ENCODE measurements at places on chromosomes 12 and 14.
A peak's percentile ranks its signal among the peaks of the same experiment; 100 is the strongest.

DNA sequence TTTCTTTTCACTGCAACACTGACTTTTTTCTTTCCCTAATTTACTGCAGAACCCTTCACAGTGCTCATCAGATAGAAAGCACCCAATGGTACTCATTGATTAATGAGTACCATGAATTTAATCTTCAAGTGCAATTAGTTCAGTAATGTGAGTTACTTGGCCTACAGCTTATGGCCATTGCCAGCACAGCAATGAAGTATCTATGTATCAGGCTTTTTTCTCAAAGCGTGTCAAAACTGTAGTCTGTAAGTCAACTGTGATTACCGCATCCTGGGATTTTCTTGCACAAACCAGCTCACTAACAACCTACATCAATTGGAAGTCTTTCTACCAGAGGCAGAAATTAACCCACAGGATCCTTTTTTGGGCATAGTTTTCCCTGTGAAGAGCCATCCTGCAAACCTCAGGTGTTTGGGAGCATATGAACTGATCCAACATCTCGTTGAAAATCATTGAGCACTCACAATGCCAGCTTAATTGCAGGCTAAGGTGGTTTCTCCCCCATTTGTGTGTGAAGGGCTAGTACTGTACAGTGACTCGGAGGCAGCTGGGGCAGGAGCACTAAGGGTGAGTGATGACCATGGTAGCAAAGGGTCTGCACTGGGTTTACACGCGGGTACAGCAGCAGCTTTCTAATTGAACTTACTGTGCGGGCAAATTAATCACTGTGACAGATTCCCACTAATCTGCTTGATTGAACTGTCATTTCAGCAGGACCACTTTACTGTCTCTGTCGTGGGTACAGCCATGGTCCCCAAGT is 619.3 kb downstream of the SNAPC1 start:
- DNase-seq = no peak

GRCh38 chr12:53252349-53252916 is 15.7 kb upstream of the ESPL1 start:
- DNase-seq = peak; percentile 16

GRCh38 chr14:78997811-78998210 is 827.6 kb downstream of the NRXN3 start:
- peak; percentile 76 for DNase-seq

GRCh38 chr14:75977582-75977943 is 4.2 kb downstream of the TGFB3 start:
- DNase-seq = no peak

- no peak for DNase-seq
Observed at GRCh38 chr12:130226771-130227170, 64.5 kb downstream of the FZD10 start.

DNA sequence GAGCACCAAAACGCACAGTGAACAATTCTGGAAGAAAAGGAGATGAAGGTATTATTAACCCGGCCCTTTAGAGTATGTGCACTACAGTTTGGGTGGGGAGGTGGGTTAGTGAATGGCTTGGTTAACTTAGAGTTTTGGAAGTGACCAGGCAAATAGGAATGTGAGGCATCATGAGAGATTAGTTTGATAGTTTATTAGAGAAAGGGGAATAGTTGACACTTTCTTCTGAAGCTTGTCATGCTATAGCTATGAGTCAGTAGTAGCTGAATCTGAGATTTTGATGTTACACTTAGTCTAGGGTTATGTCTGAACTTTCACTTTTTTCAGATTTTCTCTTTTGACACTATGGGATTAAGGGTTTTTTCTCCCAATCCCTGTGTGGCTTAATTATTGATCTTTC is 567.2 kb downstream of the SNAPC1 start:
- no peak for DNase-seq

- DNase-seq = no peak
Observed at GRCh38 chr14:72818998-72819397, 74.9 kb downstream of the DPF3 start.

DNA sequence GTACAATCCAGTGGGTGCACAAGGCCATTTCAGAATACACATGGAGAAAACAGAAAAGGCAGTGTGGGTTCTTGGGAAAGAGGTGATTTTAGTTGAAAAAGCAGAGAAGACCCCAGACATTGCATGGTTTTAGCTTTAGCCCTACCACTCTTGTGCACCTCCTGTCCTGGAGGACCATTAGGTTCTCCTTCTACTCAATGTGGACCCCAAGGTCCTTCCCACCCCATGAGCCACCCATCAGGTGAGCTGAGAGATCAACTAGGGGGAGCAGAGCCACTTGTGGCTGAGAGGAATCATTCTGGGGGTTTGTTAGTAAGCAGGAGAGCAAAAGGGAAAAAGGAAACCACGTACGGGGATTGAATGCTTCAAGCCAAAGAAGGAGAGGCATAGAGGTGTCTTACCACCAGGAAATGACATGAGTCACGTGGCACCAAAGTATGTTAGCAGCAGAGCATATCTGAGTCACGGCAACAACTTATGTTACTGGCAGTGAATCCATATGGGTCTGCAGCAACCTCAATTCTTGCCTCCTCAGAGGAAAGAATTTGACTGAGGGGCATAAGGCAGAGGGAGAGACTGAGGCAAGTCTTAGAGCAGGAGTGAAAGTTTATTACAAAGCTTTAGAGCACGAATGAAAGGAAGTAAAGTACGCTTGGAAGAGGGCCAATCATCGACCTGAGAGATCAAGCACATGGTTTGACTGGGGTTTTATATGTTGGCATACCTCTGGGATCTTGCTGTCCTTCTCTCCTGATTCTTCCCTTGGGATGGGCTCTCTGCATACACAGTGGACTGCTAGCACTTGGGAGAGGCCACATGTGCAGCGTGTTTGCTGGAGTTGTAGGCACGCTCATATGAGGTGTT is 73.9 kb downstream of the HSD17B6 start:
- peak; percentile 58 for DNase-seq

- no peak for DNase-seq
Observed at GRCh38 chr12:22332202-22332601, 2.3 kb downstream of the ST8SIA1 start.

- DNase-seq = no peak
Observed at GRCh38 chr12:21992823-21993222, 51.6 kb upstream of the ABCC9 start.

GRCh38 chr12:85325442-85325841 is 45.4 kb downstream of the ALX1 start:
- no peak for DNase-seq

Data from fibroblast of pulmonary artery (primary cell).